ENCODE measurements at places on chromosomes 2 and 18.

GRCh38 chr2:8552293-8552801 lies 129.5 kb upstream of the ID2 start:
- no peak for DNase-seq

DNA sequence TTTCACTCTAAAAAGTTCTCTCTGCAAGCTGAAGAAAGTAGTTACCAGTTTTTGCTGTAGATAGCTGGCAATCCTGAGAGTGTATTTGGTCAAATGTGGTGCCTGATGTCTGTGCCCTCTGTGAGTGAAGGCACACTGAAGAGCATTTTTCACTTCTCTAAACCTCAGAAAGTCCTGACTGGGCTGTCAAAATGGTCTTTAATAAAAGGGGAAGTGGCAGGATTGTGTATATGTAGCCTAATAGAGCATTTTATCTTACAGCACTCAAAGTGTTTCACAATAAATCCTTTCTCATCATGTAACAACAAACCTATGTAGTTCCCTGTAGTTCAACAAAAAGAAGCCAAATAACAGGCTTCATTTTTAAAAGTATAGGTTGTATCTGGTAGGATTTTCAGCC lies 1552.3 kb upstream of the SLC39A10 start:
- DNase-seq = no peak

GRCh38 chr2:178208336-178208735 lies 14.0 kb downstream of the OSBPL6 start:
- no peak for DNase-seq

DNA sequence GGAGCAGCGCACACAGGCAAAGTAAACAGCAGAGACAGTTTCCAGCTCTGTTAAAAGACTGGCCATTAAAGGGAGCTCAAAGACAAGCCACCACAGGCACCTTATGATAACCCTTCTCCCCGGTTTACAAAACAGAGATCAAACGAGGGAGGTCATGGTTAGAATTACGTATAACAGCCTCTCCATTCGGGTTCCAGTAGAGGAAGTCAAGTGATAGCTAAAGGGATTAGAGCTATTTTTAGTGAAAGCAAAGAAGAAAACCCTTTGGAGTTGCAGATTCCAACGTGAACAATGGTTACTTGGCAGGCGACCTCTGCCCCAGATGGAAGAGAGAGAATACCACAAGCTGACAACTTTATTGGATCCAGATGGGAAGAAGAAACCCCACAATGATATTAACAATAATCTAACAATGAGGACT lies 31.2 kb upstream of the EDAR start:
- no peak for DNase-seq

GRCh38 chr2:11407413-11407812 lies 58.5 kb downstream of the E2F6 start:
- no peak for DNase-seq

- no peak for DNase-seq
These were observed 83.3 kb upstream of the EPB41L5 start for GRCh38 chr2:119929537-119929936.

DNA sequence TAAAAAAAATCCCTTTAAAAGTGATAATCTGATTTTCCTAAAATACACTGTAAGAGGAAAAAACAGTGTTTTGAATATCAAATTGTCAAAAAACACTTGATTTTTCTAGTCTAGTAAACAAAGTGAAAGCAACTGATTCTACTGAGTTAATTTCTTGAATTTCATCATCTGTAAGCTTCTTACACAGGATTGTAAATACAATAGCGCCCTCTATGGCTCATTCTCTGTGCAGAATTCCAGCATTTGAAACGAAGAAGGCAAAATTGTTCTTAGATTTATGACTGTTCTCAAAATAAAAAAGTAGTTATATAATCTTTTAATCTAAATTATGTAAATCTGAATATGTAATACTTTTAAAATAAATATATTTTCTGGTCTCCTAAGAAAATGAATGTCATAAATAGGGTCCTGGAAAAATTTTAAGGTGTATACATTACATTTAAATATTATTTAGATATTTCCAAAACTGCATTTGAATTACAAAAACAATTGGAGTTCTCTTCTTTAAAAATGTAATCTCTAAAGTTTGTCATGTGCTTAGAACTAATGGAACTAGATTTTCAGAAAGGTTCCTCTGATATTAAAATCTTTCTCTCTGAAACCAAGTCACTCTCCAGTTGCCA lies 176.9 kb upstream of the MC4R start:
- DNase-seq = no peak
